MG63 (cell line): ENCODE measurements at places on chromosomes 11 and 22. TPM values are rescaled to one million over a fixed set of nuclear protein-coding genes. Genes with fewer than 3 reads are reported as not detected.

Gene C11orf42
- total RNA-seq: not detected in 2 replicates

Gene OR4A16
- not detected in 2 replicates for total RNA-seq

Gene CRYBB1
- not detected in 2 replicates for total RNA-seq

Gene AQP11
- not detected in 2 replicates for total RNA-seq

Gene SCGB1A1
- not detected in 2 replicates for total RNA-seq

Gene APOA5
- not detected in 2 replicates for total RNA-seq

Gene GPR83
- not detected in 2 replicates for total RNA-seq

Gene DENND5A
- total RNA-seq: 58.5 and 58.7 TPM in 2 replicates

Gene TMEM45B
- total RNA-seq: not detected in 2 replicates

Gene CHRM1
- 0.22 and 1.3 TPM in 2 replicates for total RNA-seq

Gene SPDYC
- not detected in 2 replicates for total RNA-seq

Gene NAV2
- 3.7 and 5.0 TPM in 2 replicates for total RNA-seq

Gene MTFP1
- total RNA-seq: 25.3 and 35.5 TPM in 2 replicates

Gene MYO18B
- total RNA-seq: not detected in 2 replicates

Gene MUC5AC
- total RNA-seq: not detected in 2 replicates

Gene ZBTB16
- total RNA-seq: not detected in 2 replicates
